GM03348 (cell line): ENCODE measurements at places on chromosomes 16 and 17.
A peak's percentile ranks its signal among the peaks of the same experiment; 100 is the strongest.

DNA sequence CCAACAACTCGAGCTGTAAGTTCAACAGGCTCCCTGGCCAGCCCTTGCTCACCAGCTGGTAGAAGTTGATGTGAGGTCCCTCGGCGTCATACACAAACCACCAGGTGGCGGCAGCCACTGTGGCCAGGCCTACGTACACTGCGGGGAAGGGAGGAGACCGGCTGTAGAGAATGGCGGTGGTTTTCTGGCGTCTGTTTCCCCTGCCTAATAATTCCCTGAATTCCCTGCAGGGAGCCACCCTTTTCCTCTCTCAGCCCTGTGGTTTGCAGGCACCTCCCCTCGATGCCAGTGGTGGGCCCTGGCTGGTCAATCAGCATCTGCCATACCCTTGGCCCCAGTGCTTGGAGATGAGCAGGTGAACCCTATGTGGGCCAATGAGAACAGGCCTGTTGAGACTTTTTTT lies 18.9 kb upstream of the P2RX1 start:
- no peak for DNase-seq

- DNase-seq, result no peak
Observed at GRCh38 chr16:4507588-4508345, 30.8 kb downstream of the CDIP1 start.

- DNase-seq, result peak; percentile 95
Observed at GRCh38 chr17:10127819-10128425, 70.5 kb downstream of the GAS7 start.

DNA sequence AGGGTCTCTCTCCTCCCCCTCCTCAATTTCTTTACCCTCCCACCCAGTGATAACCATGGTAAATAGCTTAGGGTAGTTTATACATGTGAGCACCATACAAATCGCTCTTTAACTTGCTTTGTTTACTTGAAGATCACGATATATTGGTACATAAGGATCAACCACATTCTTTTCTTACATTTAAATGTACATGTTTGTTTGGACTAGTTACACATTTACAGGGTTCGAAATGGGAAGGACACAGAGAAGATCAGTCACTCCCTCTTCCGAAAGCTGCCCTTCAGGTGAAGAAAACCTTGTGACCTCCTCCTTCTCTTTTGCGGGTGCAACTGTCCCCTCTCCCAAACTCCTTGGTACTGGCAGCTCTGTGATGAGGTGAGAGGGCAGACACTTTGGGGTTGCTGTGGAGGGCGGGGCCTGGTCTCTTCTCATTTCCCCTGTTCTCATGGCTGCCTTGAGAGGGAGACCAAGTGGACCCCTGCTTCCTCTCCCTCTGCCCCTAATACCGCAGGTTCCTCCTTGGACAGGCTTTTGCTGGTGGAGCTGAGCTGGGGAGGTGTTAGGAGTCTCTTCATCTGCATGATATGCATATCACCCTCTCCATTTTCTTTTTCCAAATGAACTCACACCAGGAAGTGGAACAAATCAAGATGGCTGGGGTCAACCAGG lies 4.7 kb upstream of the PIK3R6 start:
- DNase-seq, result no peak

- DNase-seq, result no peak
Observed at GRCh38 chr17:34886831-34887230, 74.4 kb downstream of the CCT6B start.

DNA sequence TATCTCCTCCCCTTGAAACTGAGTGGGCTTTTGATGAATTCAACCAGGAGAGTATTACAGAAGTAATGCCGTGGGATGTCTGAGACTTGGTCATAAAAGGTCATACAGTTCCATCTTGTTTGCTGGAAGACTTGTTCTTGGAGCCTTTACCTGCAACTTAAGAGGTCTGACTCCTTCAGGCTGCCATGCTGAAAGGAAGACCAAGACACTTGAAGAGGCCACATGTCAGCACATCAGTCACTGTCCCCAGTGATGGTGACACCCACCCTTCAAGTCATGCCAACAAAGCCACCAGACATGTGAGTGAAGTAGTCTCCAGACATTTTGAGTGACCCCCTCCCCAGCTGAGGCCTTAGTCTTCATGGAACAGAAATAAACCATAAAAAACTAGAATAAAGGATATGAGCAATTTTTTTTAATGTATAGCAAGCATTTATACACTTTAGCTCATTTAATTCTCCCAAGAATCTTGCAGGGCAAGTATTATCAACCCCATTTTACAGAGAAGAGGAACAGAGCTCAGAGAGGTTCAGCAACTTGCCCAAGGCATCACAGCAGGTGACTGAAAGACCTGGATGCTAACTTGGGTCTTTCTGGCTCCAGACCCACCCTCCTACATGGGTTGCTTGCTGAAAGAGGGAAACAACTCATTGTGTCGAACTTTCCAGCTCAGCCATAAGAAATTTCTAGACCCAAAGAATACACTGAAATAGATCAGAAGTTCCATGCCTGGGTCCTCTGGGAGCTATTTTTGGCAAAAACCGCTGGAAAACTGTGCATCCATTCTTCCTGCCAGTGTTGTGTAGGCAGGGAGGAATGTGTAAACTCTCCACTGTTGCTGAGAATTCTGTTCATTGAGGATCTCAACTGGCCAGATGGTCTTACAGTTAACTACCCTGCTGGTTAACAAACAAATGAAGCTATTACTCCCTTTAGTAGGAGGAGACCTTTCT lies 38.1 kb downstream of the SOCS1 start:
- DNase-seq, result peak; percentile 43

DNA sequence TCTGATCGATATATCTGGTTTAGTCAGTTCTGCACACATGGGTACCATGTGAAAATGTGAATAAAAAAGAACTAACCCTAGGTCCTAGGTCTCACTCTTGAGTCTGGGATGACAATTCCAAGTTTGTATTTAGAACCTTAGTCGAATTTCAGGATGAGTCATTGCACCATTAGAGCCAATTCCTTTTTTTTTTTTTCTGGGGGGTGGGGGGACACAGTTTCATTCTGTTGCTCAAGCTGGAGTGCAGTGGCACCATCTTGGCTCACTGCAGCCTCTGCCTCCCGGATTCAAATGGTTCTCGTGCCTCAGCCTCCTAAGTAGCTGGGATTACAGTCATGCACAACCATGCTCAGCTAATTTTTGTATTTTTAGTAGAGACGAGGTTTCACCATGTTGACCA lies 41.6 kb downstream of the SPAG9 start:
- DNase-seq, result peak; percentile 24

DNA sequence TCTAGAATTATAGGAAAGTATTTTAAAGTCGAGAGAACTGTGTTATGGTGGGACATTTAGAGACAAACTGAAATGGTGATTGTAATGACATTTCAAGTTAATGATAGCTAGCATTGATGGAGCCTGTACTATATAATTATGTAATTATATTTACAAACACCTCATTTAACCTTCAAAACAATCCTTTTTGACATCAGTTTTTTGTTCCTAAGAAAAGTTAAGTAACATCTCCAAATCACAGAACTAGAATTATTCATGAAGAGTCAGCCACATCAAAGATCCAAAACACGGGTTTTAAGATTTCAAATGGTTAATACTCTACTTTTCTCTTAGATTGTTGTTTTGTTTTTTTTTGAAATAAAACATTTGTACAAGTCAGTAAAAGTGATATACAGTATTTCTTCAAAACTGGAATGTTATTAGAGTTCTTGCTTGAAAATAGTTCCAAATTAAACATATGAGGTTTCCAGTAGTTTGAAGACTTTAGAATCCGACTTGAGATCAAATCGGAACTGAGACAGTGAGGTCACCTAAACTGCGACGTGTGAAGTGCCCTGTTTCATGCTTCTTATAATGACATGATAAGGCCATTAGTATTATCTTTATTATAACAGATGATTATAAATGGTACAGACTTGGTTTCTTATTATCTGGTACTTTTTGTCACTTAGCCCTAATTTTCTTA lies 264.9 kb upstream of the TBX2 start:
- DNase-seq, result no peak

DNA sequence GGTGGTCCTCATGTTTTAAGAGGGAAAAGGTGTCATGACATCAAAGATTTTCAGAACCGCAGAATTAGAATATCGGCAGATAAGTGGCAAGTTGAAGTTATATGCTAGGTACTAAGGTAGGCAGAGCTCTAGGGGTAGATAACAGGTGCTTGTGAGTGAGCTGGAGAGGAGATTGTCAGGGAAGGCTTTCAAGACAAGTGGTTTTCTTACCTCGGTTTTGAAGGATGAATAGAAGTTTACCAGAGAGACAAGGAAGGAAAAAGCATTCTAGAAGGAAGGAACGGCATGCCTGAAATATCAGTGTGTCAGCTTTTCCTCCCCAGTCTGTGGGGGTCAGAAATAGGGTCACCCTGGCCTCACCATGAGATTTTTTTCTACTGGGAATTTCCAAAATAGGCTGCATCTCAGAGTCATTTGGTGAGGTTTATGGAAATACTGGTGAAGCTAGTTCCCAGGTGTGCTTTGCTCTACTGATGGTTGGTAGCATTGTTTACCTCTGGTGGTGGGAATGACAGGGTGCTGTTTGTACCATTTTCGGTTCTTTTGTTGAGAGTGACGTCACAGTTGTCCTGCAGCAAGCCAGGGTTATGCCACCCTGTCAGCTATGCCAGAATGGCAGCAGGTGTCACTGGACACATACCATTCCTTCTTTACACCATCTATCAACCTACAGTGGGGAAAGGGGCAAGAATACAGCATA lies 112.5 kb downstream of the MSI2 start:
- no peak for DNase-seq

DNA sequence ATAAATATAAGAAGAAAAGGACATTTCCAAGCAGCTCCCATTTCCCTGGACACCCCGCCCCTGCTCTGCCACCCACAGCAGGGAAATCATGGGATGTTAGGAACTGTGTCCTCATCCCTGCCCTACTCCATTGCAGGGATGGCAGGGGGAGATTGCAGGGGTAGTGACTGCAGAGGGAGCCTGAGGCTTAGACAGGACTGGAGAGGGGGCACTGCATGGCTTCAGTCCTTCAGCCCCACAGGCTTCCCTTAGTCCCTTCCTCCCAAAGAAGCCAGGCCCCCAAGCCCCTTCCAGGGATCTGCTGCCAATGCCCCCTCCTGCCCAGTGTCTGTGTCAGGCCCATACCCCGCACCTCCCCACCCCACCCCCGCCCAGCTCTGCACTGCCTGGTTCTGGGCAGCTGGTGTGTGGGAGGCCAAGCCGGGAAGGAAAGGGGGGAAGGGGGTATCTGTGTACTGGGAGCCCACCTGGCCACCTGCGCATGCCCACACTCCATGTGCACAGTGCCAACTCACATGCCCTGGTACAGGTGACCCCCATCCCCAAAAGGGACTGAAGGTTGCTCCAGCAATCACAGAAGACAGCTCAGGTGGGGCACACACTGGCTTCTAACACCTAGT lies 3.3 kb downstream of the RUNDC3A start:
- no peak for DNase-seq

DNA sequence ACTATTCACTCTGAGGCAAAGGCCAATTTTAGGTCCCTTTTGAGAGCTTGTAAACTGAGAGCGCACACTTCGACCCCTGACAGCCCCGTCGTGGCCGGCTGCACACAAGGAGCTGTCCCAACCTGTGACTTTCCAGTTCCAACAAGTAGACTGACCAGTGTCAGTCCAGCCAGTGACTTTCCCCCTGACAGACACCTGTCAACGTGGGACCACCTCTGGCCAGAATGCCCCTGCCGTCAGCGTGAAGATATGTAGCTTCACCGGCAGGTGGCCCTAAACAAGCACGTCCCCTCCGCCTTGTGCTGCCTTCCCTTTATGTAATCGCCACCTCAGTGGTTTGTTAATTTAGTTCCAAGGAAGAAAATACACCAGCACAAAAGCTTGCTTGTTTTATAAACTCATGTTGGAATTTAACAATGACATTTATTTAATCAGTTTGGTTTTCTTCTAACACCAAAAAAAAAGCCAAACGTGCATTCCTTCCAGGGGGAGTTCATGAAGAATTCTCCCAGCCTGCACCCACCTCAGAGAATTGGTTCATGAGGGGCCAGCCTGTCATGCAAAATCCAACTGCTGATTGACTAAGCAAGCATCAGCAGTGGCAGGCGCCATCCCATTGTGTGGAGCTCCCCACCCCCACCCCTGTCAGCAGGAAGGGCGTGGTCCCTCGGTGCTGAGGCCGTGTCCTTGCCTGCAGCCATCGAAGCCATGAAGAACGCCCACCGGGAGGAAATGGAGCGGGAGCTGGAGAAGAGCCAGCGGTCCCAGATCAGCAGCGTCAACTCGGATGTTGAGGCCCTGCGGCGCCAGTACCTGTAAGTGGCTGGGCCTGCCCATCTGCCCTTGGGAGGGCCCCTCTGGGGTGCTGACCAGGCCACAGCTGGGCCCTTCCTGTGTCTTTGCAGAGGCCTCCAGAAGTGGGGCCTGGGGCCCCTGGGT lies 33.9 kb downstream of the PLD6 start:
- no peak for DNase-seq

DNA sequence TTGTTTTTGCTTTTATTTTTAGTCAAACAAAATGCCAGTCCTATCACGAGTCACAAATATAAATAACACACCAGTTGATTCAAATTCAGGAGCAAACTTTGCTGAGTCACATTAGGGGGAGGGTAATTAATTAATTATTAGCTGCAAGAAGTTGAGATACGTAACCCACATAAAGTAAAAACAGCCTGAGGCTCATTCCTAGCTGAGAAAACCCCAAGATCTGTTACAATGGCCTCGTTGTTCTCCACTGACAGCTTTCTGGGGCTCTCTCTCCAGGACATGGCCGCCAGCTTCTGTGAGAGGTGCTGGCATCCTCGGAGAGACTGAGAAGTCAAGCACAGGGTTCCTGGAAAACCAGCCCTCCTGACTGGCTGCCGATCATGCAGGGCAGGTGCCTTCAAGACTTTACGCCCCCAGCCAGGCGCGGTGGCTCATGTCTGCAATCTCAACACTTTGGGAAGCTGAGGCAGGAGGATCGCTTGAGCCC lies 11.1 kb downstream of the RAB40B start:
- no peak for DNase-seq

DNA sequence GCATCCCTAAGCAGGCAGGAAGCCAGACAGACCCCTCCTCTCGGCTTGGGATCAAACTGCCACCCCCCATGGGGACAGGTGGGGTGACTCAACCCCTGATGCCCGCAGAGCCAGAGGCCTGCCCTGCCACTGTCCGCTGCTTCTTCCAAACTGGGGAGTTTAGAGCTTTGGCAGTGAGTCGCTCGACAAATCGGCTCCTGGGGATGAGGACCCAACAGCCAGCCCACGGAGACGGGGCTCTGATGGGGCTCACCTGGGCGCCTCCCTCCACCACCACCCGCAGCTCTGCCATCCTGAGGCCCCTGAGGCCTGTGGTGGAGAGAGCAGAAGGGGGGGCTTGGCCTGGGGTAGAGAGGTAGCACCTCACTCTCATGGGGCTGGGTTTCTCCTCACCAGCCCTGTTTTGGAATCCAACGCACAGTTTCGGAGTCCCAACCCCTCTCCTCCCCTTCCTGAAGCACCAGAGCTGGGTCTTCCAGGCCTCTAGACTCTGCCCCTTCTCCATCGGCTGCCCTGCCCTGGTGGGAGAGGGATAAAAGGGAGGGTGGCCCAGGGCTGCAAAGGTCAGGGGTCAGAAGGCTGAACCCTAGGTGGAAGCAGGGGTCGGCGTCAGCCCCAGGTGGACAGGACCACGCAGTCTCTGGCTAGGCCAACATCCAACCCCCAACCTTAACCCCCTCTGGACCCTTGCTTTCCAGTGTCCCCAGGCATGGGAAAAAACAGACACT lies 5.8 kb downstream of the PRSS22 start:
- DNase-seq, result no peak
